ENCODE measurements at places on chromosomes 7 and 10. TPM values are rescaled to one million over a fixed set of nuclear protein-coding genes. Genes with fewer than 3 reads are reported as not detected.
A peak's percentile ranks its signal among the peaks of the same experiment; 100 is the strongest.

TAS2R5 gene
- total RNA-seq, result 0.75 TPM

DNA sequence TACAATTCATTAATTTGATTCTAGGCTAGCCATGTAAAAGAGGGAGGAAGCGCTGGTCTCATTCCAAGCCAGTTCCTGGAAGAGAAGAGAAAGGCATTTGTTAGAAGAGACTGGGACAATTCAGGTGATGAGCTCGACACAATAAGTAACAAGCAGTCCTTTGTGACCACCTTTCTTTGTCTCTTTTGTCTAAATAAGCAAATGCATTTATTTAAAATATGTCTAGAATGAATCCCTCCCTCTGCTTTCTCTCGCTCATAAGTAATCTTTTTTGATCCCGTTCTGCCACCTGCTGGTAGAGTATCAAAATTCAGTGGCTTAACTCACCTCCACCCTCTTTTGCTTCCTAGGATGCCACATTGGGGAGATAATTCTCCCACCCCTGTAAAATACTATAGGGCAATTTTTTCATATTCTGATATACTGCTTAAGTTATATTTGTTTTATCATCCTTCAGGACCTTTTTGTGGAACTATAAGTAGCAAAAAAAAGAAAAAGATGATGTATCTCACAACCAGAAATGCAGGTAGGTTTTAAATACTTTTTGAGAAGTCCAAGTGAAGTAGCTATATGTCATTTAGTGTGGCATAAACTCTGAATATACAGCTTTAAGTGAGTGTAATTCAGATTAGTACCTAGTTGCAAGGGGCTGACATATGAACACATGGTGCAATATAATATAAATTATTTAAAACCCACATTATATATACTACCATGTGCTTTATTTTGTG lies 91.5 kb downstream of the GSDME start:
- H3K4me3 ChIP-seq, result no peak overlapping the region
- peak; percentile 72 for DNase-seq
- no peaks in the 10 kb centered on the region for H3K4me1 ChIP-seq
- H3K27me3 ChIP-seq, result no peaks in the 10 kb centered on the region

DNA sequence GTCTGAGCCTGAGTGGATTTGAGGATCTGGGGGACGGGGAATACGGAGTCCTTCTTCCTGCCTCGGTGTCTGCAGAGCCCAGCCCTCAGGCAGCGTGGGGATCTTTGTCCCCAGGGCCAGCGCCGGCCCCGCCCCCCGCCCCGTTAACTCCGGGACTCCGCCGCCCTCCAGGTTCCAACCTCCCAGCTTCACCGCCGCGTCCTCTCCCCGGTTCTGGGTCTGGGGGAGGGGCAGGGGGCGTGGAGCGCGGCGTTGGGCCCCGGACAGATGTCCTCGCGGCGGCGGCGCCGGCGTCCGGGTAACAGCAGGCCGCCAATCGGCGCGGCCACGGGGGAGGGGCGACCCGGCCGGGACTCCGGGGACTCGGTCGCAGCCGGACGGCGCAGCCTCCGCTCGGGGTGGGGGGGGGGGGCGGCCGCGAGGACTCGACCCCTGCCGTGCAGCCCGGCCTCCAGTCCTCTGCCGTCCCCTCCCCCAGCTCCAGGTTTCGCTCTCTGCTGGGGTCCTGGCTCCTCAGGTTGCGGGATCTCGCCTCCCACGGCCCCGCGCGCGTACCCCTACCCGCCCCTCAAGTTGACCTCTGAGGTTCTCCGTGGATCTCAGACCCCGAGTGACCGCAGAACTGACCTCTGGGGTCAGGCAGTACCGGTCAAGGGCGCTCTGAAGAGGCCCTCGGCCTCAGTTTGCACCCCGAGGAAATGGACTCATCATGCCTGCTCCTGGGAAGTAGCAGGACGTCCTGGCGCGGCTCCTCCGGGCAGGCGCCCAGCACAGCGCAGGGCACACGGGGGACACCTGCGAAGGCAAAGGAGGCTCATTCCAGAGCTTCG lies 2.3 kb upstream of the ELFN1 start:
- H3K27me3 ChIP-seq, result peaks cover 42% of the 10 kb centered on the region
- H3K4me3 ChIP-seq, result no peak overlapping the region
- no peaks in the 10 kb centered on the region for H3K36me3 ChIP-seq
- no peak overlapping the region for H3K27ac ChIP-seq

- no peaks in the 10 kb centered on the region for H3K27me3 ChIP-seq
- H3K27ac ChIP-seq, result no peak overlapping the region
- H3K36me3 ChIP-seq, result no peaks in the 10 kb centered on the region
- no peak overlapping the region for H3K4me3 ChIP-seq
- peak; percentile 56 for DNase-seq
Measured at GRCh38 chr7:22885797-22886261, 63.2 kb upstream of the TOMM7 start.

- no peak overlapping the region for H3K27ac ChIP-seq
- H3K27me3 ChIP-seq, result no peaks in the 10 kb centered on the region
- no peaks in the 10 kb centered on the region for H3K36me3 ChIP-seq
- no peak overlapping the region for H3K4me3 ChIP-seq
Measured at GRCh38 chr7:4361774-4362173, 320.3 kb upstream of the FOXK1 start.

GRCh38 chr10:33485276-33485675 lies 150.8 kb upstream of the NRP1 start:
- DNase-seq, result no peak
- H3K27ac ChIP-seq, result no peak overlapping the region
- no peak overlapping the region for H3K4me3 ChIP-seq
- H3K27me3 ChIP-seq, result no peaks in the 10 kb centered on the region

- no peak for DNase-seq
- no peak overlapping the region for H3K27ac ChIP-seq
- no peaks in the 10 kb centered on the region for H3K36me3 ChIP-seq
- no peak overlapping the region for H3K4me3 ChIP-seq
Measured at GRCh38 chr7:131021460-131021859, 287.5 kb upstream of the KLF14 start.
